Stimulated activated CD8-positive, alpha-beta memory T cell treated with anti-CD3 and anti-CD28 coated beads, Interleukin-4, amount 100 ng/mL, for 24 hours (primary cell): ENCODE measurements at places on chromosomes 3 and 15.
A peak's percentile ranks its signal among the peaks of the same experiment; 100 is the strongest.

- no peak for DNase-seq
Measured at GRCh38 chr3:99697250-99697649, 58.9 kb downstream of the COL8A1 start.

DNA sequence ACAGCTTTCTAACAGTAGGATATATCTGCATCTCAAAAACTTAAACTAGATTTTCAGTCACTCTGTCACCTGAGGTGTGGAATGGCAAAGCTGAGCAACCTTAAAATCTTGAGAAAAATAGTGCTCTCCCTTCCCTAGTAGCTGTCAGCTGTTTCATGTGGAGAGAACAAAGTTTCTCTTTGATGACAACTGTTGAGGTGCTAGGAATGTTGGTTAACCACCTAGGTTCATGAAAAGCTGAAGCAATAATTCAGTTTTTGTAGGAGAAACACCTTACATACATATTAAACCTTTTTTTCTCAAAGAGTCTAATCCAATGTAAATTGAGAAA is 40.8 kb downstream of the TCF12 start:
- DNase-seq, result no peak

- DNase-seq, result no peak
Measured at GRCh38 chr15:55715355-55716076, 27.4 kb downstream of the PRTG start.

GRCh38 chr15:48550822-48551525 is 94.5 kb downstream of the FBN1 start:
- DNase-seq, result no peak

DNA sequence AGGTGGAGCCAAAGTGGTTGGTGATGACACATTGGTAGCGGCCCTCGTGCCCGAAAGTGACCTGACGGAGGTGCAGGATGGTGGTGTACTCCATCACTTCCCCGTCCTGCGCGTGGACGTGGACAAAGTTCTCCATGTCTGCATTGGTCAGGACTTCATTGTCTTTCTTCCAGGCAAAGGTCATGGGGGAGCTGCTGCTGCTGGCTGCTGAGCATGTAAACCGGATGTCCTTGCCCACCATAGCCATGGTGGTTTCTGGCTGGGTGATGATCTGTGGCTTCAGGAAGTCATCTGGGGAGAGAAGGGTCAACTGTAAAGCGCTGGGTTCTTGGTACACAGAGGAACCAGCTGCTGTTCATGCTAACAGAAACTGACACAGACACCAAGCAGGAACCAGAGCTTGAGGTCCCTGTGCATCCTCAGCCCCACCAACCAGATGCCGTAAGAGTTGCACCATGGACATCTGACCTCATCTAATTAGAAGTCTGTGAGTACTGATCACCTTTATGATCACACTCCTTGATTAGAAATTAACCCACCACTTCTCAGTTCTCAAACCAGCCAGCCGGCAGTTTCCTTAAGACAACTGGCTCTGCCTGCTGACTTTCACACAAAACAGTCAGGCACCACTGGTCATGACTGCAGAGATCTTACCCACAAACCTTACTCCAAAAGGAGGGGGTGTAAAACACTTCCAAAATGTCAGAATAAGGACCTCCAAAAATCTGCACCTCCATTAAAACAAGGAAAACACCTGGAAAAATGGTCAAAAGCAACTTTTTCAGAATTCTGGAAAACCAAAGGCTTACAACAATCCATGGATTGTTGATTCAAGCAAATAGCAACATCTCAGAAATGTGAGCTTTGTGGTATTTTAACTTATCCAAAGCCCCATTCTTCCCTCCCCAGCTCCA is 114.6 kb downstream of the LRIG1 start:
- no peak for DNase-seq

- no peak for DNase-seq
Measured at GRCh38 chr3:130661140-130661891, 85.3 kb downstream of the PIK3R4 start.

DNA sequence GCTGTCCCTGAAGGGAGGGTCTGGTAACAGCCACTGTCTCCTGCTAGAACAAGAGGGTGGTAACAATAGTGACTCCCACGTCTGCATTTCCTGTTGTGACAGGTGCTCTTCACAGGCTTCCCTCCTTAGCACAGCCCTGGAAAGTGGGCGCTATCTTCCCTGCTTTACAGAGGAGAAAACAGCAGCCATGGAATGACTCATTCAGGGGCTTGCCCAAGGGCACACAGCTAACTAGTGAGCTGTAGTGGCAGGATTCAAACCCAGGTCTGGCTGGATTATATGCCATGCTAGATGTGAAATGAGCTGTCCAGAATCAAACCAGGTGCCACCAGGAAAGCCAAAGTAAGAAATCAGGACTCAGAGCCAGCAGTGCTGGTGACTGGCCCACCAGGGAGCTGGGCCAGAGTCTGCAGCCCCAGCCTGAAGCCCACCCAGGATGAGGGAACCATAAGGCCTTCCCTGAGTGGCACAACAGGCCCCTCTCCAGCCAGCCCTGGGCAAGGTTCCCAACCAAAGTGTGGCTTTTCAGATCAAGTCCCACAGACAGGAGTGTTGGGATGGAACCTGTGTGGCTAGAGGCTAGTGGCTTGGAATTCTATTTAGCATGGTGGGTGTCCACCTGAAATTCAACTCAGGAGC is 102.4 kb downstream of the ETFA start:
- no peak for DNase-seq

DNA sequence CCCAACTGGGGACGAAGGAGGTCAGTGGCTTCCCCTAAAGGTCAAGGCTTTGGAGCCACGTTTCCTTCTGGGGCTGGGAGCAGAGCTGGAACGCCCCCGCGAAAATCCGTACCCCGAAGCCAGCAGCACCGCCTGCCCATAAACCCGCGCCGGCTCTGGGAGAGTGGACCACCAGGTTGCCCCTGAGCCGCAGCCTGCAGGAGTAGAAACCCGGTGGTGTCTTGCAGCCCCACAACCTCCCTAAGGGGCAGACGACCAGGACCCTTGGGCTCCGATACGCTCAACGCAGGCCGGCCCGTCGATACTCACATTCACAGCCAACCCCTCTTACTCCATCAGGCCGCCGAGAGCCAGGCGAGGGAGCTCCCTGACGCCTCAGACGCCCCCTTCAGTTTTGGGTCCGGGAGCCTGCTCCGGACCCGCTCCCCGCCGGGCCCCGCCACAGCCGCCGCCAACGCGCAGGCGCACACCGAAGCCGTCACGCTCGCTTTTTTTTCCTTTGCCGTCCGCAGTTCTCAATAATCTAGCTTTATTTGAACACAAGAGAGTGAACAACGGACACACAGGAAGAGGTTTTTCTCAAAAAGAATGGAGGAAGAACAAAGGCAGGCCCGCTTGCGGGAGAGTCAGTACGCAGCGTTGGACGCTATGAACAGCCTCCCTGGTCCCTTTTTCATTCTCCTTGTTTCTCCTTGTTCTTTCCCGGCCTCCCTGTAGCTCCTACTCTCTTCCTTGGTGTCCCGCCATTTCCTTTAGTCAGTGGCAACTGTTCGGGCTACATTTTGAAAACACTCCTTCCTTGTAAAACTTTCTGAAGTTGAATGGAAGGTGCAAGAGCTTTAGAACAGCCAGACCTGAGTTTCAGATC is at the start of gene ZNF106:
TSS of gene ZNF106 (minus strand) at position 471 of the 868 bp plus-strand sequence. CDS start 18,852 bp downstream, outside the sequence.
- DNase-seq, result peak; percentile 78

DNA sequence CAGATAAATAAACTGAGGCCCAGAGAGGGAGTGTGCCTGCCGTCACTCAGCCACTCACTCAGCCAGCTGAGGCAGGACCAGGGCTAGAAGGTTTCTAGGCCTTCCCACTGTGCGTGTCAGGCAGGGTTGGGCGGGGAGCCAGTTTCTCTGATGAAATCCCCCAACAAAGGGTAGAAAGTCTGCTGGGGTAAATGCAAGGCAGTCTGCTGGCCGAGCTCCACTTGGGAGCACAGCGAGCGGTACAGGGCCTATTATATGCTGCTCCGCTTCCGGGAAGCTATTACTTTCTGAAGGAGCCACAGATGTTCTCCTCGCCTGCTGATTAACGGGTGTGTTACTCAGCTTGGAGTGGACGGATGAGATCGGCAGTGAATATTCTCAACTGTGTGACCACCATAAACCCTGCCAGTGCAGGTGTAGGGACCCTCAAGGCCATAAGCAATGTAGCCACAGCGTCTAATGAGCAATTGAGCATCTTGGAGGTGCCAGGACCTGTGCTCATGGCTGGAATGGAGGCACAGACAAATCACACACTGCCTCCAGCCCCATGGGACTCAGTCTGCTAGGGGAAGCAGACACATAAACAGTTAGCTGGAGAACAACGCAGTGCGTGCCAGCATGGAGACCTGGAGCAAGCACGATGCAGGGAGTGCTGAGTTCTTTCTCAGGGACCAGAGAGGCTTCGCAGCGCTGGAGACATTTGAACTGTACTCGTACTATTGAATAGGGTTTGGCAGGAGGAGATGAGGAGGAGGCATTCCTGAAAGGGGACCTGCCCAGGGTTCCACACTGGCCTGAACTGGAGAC is 42.1 kb downstream of the CORO2B start:
- no peak for DNase-seq

- no peak for DNase-seq
Measured at GRCh38 chr3:12890610-12891390, 49.4 kb upstream of the RPL32 start.

GRCh38 chr3:170429050-170429449 is 10.4 kb downstream of the CLDN11 start:
- DNase-seq, result no peak

- DNase-seq, result no peak
Measured at GRCh38 chr3:108202834-108203233, 19.4 kb downstream of the IFT57 start.

GRCh38 chr3:143349455-143349854 is 229.9 kb downstream of the CHST2 start:
- no peak for DNase-seq

GRCh38 chr15:79541196-79541595 is 109.1 kb downstream of the MINAR1 start:
- no peak for DNase-seq

- no peak for DNase-seq
Measured at GRCh38 chr3:60610441-60611112, 640.7 kb downstream of the FHIT start.

GRCh38 chr3:134640872-134641470 is 9.9 kb downstream of the KY start:
- no peak for DNase-seq

GRCh38 chr3:158111861-158112260 is 2.0 kb downstream of the RSRC1 start:
- no peak for DNase-seq

DNA sequence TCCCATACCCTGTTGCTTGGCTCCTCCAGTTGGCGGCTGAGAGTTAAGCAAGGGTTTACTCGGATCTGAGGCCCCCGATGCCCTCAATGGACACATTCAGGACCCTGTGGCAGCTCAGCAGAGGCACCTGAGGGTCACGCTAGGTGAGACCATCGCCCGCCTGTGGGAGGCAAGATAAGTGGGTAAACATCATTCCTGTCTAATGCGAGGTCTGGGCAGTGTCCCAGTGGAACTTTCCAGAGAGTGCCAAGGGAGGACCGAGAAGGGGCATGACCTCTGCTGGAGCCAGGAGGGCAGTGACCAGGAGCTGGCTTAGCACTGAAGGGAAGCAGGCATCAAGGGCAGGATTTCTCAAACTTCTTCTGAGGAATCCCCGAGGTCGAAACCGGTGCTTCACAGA is 65.4 kb upstream of the SEC61A1 start:
- DNase-seq, result no peak

DNA sequence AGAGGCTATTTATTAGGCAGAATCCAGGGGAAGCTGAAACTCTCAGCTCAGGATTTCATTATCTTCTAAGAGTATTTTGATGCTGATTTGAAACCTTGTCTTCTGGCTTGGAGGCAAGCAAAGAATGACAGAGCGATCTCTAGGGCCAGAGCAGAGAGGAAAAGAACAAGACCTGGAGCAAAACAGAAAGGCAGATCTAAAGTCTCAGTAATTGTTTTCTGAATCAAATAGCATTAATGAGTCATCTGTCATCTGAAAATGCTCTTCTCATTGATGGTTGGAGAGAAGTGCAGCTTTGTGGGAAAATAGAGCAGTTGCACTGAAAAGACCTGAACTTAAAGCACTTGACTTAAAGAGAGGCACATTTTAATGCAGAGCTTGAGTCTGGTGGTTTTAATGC is 385.9 kb downstream of the RAP2B start:
- no peak for DNase-seq

DNA sequence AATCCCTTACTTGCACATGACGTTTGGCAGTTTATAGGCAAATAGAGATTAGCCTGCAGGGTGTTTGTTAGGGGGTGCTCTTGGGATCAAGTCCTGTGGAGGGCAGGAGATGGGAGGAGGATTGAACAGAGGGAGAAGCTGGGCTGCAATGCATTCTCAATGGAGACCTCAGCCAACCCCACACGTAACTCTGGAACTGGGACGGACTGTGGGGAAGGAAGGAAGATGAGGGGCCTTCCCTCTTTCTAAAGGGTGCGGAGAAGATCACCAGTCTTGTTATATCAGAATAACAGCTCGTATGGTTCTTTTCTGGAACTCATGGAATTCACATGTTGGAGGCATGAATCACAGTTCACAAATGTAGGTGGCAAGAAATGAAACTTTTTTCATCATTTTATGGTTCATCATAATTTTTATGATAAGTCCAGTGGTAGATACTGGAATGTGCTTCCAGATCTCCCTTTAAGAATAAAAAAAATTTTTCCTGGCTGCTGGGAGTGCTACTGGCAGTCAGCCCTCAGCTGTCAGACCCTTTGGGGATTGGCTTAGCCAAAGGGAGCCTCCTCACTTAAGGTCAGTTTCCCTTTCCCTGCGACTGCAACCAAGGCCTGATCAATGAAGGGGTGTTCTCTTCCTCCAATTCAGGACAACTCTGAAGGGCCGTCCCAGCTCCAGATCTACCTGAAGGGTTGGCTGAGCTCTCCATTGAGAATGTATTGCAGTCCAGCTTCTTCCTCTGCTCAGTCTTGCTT is 20.5 kb upstream of the LYZL4 start:
- DNase-seq, result no peak

- DNase-seq, result no peak
Measured at GRCh38 chr15:51004103-51004551, 90.6 kb downstream of the TNFAIP8L3 start.

- no peak for DNase-seq
Measured at GRCh38 chr3:8767256-8767666, 2.2 kb downstream of the OXTR start.

- DNase-seq, result peak; percentile 15
Measured at GRCh38 chr15:52567871-52568600, 794 bp downstream of the ARPP19 start.

- no peak for DNase-seq
Measured at GRCh38 chr15:64209680-64210334, 47.0 kb upstream of the PPIB start.

GRCh38 chr3:111846039-111846438 is 13.0 kb upstream of the PHLDB2 start:
- no peak for DNase-seq

DNA sequence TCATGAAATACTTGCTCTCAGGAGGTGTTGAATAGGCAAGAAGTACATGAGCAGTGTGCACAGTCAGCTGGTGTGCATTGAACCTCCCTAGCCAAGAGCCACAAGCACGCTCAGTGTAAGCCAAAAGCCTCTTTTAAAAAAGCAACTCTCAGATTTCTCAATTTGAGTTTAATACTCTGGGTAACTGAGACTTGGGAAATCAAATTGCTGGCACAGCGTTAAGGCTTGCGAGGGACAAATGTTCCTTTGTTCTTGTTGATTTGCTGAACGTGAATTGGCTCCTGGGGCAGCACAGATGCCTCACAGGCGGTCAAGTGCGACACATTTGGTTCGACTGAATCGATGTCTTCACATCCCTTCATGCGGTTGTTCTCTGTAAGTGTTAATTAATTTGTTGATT is at the start of gene FAM240A:
TSS of gene FAM240A (plus strand) at position 202 of the 400 bp plus-strand sequence. CDS start at position 361, 159 bp downstream.
- DNase-seq, result no peak
